ENCODE measurements at places on chromosomes 4 and X.

DNA sequence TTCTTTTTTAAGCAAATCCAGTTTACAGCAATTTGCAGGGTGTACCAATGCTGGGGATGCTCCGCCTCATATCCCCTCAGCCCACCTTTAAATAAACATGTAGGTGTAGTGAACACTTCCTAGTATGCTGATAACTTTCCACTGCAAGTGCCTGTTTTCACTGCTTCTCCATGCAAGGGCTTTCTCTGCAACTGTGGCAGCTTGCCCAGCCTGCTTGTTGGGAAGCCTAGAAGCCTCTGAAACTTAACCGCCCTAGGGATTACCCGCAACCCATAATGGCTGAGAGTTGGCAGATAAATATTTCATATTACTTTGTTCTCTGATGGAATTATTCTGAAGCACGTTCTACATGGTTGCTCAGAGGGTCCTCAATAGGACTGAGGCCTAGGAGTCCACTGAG, 253.7 kb upstream of the DDX53 start:
- no peak for DNase-seq

- no peak for DNase-seq
Measured at GRCh38 chr4:23212558-23212957, 519.8 kb downstream of the GBA3 start.

DNA sequence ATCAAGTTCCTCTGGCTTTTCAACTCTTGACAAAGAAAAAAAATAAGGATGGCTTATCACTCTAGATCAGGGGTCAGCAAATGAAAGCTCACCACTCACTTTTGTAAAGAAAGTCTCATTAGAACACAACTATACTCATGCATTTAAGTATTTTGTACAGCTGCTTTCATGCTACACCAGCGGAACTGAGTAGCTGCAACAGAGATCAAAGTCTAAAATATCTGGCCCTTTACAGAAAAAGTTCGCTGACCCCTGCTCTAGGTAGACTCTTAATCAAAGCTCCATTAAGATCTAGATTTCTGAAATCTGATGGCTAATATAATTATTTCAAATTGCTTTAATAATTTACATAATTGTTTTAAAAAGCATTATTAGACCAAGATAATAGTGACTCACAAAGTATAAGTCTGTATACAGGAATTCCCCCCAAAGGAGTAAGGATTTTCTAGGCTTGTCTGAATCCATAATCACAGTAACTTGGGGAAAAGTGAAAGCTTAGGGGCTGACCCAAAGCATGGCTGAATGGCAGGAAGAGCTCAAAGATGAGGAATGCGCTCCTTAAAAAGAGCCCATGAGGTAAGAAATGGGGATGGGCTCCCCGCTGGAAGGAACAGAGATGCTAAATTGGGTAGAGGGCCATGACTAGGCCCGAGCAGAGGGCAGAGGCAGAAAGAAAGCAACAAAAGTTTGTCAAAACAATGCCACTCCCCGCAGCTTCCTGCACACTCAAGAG, 140.3 kb downstream of the SH3KBP1 start:
- no peak for DNase-seq

DNA sequence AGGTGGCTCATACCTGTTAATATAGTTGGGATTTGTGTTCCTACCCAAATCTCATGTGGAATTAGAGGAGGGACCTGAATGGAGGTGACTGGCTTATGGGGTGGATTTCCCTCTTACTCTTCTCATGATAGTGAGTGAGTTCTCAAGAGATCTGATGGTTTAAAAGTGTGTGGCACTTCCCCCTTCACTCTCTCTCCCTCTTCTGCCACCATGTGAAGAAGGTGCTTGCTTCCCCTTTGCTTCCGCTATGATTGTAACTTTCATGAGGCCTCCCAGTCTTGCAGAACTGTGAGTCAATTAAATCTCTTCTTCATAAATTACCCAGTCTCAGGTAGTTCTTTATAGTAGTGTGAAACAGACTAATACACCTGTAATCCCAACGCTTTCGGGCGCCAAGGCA, 28.3 kb upstream of the WDR19 start:
- no peak for DNase-seq

GRCh38 chr4:69930768-69931167, at the start of gene CSN1S1:
CSN1S1 (plus strand) TSS chr4:69931068; CDS start chr4:69932556, 1,488 bp downstream.
- DNase-seq, result no peak

GRCh38 chr4:89572224-89572858, 264.6 kb downstream of the SNCA start:
- DNase-seq, result no peak

- no peak for DNase-seq
Measured at GRCh38 chr4:32988165-32988811, 2268.1 kb downstream of the PCDH7 start.

GRCh38 chr4:55517526-55518229, 29.0 kb downstream of the CLOCK start:
- no peak for DNase-seq

- DNase-seq, result no peak
Measured at GRCh38 chrX:148380650-148381561, 119.5 kb upstream of the AFF2 start.

DNA sequence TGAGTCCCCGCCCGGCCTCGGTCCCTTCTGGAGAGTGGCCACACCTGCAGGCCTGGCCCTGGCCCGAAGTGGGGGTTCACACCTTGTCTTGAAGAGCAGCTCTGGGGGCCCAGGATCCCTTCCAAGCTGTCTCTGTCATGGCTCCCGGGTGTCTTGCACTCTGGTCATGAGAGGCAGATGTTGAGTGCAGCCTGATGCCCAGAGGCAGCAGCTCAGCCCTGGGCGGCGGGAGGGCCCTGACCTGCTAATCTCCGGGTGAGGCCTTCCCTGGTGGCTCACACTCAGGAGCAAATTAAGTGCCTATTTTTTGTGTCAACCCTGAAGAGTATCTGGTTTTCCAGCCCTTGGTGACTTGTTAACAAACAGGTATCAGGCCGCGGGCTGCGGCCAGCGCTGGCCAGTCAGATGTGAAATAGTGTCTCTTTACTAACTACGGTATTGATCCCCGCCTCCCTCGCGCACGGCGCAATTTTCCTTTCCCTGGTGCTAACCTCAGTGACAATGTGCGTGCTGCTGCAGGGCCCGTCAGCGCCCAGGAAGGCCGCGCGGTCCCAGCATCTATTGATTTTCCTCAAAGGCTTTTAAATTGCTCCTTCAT, 24.2 kb downstream of the NKX1-1 start:
- no peak for DNase-seq

GRCh38 chrX:154030266-154030665, 10.6 kb upstream of the IRAK1 start:
- no peak for DNase-seq

GRCh38 chr4:150255610-150256224, 177.5 kb downstream of the DCLK2 start:
- DNase-seq, result no peak

GRCh38 chr4:1614502-1614853, 69.6 kb downstream of the FAM53A start:
- no peak for DNase-seq

Data from ACHN (cell line).